Myocyte (in vitro differentiated cells): ENCODE measurements at places on chromosomes 13 and 19. TPM values are rescaled to one million over a fixed set of nuclear protein-coding genes. Genes with fewer than 3 reads are reported as not detected.

The ZNF729 gene
- not detected in 2 replicates for total RNA-seq

DNA sequence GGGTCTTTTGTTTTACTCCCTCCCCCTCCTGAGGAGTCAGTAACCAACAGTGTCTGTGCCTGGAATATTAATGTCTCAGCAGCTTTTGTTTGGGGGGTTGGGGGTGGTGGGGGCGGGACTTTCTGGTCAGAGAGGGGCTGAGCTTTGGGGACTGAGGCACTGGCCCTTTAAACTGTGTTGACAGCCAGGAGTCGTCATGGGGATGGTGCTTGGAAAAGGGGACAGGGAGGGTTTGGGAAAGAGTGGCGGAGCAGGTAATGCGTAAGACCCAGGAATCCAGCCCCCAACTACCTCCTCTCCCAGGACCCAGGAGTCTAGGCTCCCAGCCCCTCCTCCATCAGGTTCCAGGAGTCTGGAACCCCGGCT, 5.2 kb downstream of the CADM4 start:
- no peak for DNase-seq

- DNase-seq = no peak
These were observed 362.6 kb downstream of the KLF5 start for GRCh38 chr13:73421310-73421912.

The S1PR4 gene
- total RNA-seq = 0.29 TPM in 1 of 2 replicates, not detected in the other

- no peak for DNase-seq
These were observed 53.3 kb upstream of the C13orf46 start for GRCh38 chr13:114027046-114027715.

DNA sequence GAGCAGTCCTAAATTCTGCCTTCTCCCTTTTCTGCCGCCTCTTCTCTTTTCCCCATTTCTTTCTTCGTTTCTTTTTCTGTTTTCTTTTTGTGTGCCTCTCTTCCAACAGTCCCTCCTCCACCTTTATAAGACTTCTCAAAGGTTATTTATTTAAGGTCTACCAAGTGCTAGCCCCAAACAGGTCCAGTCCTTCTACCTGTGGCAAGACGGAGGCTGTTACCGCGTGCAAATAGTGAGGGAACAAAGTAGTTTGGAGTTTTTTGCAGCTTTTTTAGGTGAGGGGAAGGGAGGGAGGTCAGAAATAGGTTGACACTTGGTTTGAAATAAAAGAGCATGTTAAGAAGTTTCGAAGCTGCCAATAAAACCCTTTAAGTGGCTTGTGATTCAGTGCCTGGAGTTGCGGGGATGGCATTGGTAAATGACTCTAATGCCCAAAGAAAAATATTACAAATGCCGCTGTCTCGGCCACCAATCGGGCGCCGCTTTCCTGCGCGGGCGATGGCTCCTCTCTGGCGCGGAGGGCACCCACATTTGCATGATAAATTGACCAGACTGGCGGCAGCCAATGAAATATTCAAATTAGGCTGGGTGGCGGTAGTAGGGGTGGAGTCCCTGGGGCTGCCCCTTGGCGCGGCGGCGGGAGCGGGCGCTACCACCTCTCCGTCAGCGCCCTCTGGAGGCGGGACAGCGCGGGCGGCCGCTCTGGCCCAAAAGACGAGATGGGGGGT, 7.5 kb upstream of the TSHZ3 start:
- DNase-seq = no peak
